ENCODE measurements at places on chromosomes 13 and 19. TPM values are rescaled to one million over a fixed set of nuclear protein-coding genes. Genes with fewer than 3 reads are reported as not detected.
A peak's percentile ranks its signal among the peaks of the same experiment; 100 is the strongest.

DNA sequence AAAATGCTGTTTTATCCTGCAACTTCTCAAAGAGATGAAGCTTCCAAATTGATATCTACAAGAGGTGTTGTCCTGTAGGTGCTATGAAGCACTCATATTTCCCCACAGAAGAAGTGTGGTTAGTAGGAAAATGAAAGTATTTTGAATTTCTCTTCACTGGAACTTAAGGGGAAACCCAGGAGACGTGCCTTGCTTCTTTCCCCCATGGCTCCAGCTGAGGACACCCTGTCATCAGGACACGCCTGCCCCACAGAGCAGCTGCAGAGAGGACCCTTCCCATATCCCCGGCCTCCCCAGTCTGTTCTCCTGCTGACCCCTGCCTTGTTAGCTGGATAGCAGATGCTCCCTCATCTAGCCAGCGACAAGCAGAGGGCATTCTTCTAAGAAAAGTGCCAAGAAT, 371.3 kb downstream of the COG6 start:
- H3K27ac ChIP-seq, result no peak overlapping the region
- H3K4me1 ChIP-seq, result peaks cover 18% of the 10 kb centered on the region
- no peaks in the 10 kb centered on the region for H3K36me3 ChIP-seq
- no peak overlapping the region for H3K4me3 ChIP-seq
- no peak for DNase-seq
- H3K27me3 ChIP-seq, result no peaks in the 10 kb centered on the region

Gene RNF17
- total RNA-seq, result not detected

GRCh38 chr13:78420814-78421213, 182.5 kb downstream of the POU4F1 start:
- no peaks in the 10 kb centered on the region for H3K4me1 ChIP-seq
- H3K36me3 ChIP-seq, result no peaks in the 10 kb centered on the region
- DNase-seq, result no peak
- no peak overlapping the region for H3K27ac ChIP-seq
- H3K27me3 ChIP-seq, result no peaks in the 10 kb centered on the region
- no peak overlapping the region for H3K4me3 ChIP-seq

DNA sequence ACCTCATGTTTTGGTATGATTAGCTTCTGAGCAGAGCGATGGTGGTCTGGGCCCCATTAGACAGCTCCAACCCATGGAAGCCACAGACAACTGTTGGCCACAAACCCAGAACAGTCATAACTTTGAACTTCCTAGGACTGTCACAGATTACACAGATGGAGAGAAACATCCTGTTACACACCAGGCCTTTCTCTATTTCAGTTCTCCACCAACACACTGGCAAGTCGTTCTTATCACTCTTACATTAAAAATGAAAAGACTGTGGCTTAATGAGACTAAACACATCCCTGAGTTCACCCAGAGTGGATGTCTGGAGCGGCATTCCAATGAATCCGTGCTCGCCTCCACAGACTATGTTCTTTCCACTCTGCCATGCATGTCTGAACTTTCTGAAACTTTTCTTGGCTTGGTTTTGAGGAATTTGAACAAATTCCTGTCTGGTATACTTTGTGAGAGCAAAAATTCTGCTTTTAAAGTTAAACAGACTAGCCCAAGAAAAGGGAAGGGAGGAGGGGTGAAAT, 109.1 kb downstream of the NALCN start:
- H3K27ac ChIP-seq, result no peak overlapping the region
- no peak overlapping the region for H3K4me3 ChIP-seq
- no peak for DNase-seq
- no peaks in the 10 kb centered on the region for H3K4me1 ChIP-seq
- H3K27me3 ChIP-seq, result no peaks in the 10 kb centered on the region

DNA sequence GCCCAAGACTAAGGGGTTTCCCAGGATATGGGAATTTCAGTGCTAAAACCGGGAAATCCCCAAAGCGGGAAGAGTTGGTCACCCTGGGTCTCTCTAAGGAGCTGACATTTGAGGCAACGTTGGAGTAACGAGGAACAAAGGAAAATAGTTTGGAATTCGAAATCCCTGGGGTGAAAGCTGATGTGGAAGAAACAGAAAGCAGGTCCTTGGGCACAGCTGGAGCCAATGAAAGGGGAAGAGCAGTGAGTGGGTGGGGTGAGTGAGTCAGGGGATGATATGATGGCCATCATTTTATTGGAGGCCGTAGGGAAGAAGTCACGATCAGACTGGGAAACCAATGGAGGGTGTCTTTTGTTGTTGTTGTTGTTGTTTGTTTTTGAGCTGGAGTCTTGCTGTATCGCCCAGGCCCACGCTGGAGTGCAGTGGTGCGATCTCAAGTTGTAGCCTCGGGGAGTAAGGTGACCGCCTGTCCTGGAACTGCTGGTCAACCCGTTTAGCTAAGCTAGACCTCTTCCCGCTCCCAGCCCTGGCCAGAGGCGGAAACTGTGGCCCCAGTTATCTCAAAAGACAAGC, 3.4 kb upstream of the RFX2 start:
- no peak overlapping the region for H3K4me3 ChIP-seq
- no peaks in the 10 kb centered on the region for H3K36me3 ChIP-seq
- H3K4me1 ChIP-seq, result peaks cover 9% of the 10 kb centered on the region

DNA sequence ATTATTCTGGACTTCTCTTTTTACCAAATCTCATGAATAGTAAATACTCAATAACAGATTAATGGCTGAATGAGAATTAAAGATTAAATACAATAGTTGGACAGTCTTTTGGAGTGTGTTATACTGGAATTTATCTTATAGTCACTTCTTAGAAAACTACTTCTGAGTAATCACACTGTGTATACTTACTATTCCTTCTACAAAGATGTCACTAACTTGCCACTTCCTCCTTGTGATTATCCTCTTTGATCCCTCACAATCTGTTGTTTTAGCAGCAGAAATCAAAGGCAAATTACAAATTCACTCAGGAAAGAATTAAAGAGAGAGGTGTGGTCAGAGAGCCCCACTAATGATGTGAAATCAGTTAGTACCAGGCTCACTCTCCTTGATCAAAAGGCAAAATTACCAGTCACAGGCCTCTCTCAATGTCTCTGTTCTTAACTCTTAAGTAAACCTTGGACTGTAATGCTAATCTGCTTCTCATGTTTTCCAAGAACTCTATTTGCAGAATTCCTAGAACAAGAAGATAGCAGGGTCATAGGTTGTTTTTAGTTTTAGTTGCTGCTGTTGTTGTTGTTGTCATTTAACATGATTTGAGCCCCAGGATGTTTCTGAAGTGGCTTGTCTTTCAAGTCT, 37.3 kb upstream of the FNDC3A start:
- peaks cover 3% of the 10 kb centered on the region for H3K4me1 ChIP-seq
- no peak overlapping the region for H3K4me3 ChIP-seq
- H3K27me3 ChIP-seq, result peaks cover 2% of the 10 kb centered on the region
- H3K27ac ChIP-seq, result no peak overlapping the region

GRCh38 chr19:17312189-17313113, 3.1 kb downstream of the DDA1 start:
- no peak for DNase-seq
- H3K36me3 ChIP-seq, result peaks cover 23% of the 10 kb centered on the region

Gene FOXO1
- total RNA-seq, result 48.5 TPM

Gene PRR12
- 35.6 TPM for total RNA-seq

DNA sequence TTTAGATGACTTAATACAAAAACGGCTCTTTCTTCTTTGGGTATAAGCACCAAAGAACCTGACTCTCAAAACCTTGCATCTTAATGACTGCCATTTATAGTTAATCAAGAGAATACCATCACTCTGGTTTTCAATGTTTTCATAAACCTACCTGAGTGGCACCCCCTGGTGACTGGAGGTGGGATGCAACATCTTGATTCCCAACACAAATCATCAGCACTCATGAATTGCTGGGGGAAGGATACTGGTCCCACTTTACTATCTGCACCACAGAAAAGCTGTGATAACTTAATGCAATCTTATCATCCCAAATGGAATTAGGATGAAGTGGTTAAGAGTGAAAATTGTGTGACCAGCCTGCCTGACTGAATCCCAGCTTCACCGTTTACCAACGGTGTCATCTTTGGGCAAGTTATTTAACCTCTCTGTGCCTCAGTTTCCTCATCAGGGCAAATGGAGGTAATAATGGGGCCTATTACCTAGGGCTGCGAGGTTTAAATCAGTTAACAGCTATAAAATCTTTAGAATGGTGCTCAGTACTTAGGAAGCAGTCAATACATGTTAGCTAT, 366.4 kb downstream of the KLF12 start:
- no peaks in the 10 kb centered on the region for H3K36me3 ChIP-seq
- no peak overlapping the region for H3K4me3 ChIP-seq
- H3K27ac ChIP-seq, result no peak overlapping the region
- H3K4me1 ChIP-seq, result peaks cover 33% of the 10 kb centered on the region

Gene LRRC8E
- 1.6 TPM for total RNA-seq

GRCh38 chr13:112055036-112055914, 11.7 kb upstream of the SOX1 start:
- peaks cover 71% of the 10 kb centered on the region for H3K27me3 ChIP-seq
- H3K4me1 ChIP-seq, result no peaks in the 10 kb centered on the region
- DNase-seq, result no peak
- no peak overlapping the region for H3K27ac ChIP-seq

- no peak for DNase-seq
- H3K4me3 ChIP-seq, result no peak overlapping the region
- no peaks in the 10 kb centered on the region for H3K4me1 ChIP-seq
- no peaks in the 10 kb centered on the region for H3K36me3 ChIP-seq
- no peak overlapping the region for H3K27ac ChIP-seq
Measured at GRCh38 chr19:49297403-49297802, 27.6 kb downstream of the SLC6A16 start.

- no peak for DNase-seq
- H3K4me1 ChIP-seq, result no peaks in the 10 kb centered on the region
- no peak overlapping the region for H3K27ac ChIP-seq
- H3K36me3 ChIP-seq, result no peaks in the 10 kb centered on the region
Measured at GRCh38 chr13:109938255-109938936, 152.0 kb upstream of the IRS2 start.

Gene SUPT5H
- total RNA-seq, result 108 TPM

DNA sequence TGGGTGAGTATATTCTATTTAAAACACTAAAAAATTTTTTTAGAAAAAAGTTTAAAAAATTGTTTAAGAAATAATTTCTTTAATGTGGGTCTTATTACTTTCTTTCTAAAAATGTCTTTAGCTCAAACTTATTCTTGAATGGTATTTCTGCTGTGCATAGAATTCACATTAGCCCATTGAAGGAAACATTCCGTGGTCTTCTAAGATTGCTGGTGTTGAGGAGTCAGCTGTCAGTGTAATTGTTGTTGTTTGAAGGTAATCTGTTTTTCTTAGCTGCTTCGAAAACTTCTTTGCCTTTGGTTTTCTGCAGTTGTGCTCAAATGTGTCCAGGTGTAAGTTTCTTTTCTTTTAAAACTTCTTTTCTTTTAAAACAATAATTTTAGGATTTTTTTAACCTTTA, 85.4 kb upstream of the KLF12 start:
- H3K27me3 ChIP-seq, result no peaks in the 10 kb centered on the region
- H3K4me1 ChIP-seq, result no peaks in the 10 kb centered on the region
- no peak for DNase-seq
- no peak overlapping the region for H3K27ac ChIP-seq
- H3K4me3 ChIP-seq, result no peak overlapping the region

Gene ZNF132
- 4.1 TPM for total RNA-seq

- no peaks in the 10 kb centered on the region for H3K4me1 ChIP-seq
- H3K4me3 ChIP-seq, result no peak overlapping the region
- H3K36me3 ChIP-seq, result peaks cover 3% of the 10 kb centered on the region
- H3K27ac ChIP-seq, result no peak overlapping the region
- H3K27me3 ChIP-seq, result no peaks in the 10 kb centered on the region
Measured at GRCh38 chr19:8329996-8330395, 8.7 kb downstream of the RPS28 start.

- no peak overlapping the region for H3K4me3 ChIP-seq
- no peaks in the 10 kb centered on the region for H3K4me1 ChIP-seq
- no peaks in the 10 kb centered on the region for H3K36me3 ChIP-seq
- DNase-seq, result no peak
- no peak overlapping the region for H3K27ac ChIP-seq
- no peaks in the 10 kb centered on the region for H3K27me3 ChIP-seq
Measured at GRCh38 chr19:23377276-23377675, 18.0 kb downstream of the ZNF91 start.

- DNase-seq, result no peak
- no peaks in the 10 kb centered on the region for H3K36me3 ChIP-seq
- H3K4me1 ChIP-seq, result no peaks in the 10 kb centered on the region
- no peak overlapping the region for H3K4me3 ChIP-seq
- no peaks in the 10 kb centered on the region for H3K27me3 ChIP-seq
Measured at GRCh38 chr13:71237332-71237731, 629.7 kb downstream of the DACH1 start.

- H3K27me3 ChIP-seq, result peaks cover 3% of the 10 kb centered on the region
- no peak overlapping the region for H3K4me3 ChIP-seq
- H3K4me1 ChIP-seq, result no peaks in the 10 kb centered on the region
- no peaks in the 10 kb centered on the region for H3K36me3 ChIP-seq
- H3K27ac ChIP-seq, result no peak overlapping the region
Measured at GRCh38 chr13:23510544-23510916, 59.7 kb upstream of the TNFRSF19 start.

Gene ZNF416
- total RNA-seq, result 3.8 TPM

GRCh38 chr19:2477732-2478191, 1.8 kb downstream of the GADD45B start:
- peak overlapping the region; percentile 50 for H3K27ac ChIP-seq
- H3K4me1 ChIP-seq, result peaks cover 18% of the 10 kb centered on the region
- peak overlapping the region; percentile 83 for H3K4me3 ChIP-seq
- peak; percentile 48 for DNase-seq

DNA sequence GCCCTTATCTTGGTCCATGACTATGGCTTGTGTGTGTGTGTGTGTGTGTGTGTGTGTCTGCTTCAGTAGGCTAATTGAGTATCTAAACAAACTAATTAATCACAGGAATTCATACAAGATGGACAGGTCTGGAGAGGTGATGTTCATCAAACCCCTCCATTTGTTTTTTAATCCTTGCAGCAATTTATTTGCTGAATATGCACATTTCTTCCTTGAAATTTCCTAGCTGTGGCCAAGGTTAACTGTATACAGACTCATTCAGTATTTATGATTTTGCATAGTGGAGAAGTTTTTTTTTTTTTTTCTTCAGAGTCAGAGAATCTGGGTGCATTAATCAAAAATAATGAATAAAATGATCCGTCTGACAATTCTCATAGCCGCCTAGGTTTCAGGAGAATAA, 74.7 kb upstream of the TSHZ3 start:
- no peaks in the 10 kb centered on the region for H3K4me1 ChIP-seq
- no peak for DNase-seq
- no peak overlapping the region for H3K4me3 ChIP-seq
- H3K36me3 ChIP-seq, result no peaks in the 10 kb centered on the region

GRCh38 chr19:5057860-5058259, 88.9 kb downstream of the KDM4B start:
- no peaks in the 10 kb centered on the region for H3K27me3 ChIP-seq
- no peak overlapping the region for H3K27ac ChIP-seq
- peaks cover 9% of the 10 kb centered on the region for H3K36me3 ChIP-seq
- H3K4me3 ChIP-seq, result no peak overlapping the region

Data from endothelial cell of umbilical vein (primary cell).